ENCODE measurements at places on chromosomes 6 and 20.

DNA sequence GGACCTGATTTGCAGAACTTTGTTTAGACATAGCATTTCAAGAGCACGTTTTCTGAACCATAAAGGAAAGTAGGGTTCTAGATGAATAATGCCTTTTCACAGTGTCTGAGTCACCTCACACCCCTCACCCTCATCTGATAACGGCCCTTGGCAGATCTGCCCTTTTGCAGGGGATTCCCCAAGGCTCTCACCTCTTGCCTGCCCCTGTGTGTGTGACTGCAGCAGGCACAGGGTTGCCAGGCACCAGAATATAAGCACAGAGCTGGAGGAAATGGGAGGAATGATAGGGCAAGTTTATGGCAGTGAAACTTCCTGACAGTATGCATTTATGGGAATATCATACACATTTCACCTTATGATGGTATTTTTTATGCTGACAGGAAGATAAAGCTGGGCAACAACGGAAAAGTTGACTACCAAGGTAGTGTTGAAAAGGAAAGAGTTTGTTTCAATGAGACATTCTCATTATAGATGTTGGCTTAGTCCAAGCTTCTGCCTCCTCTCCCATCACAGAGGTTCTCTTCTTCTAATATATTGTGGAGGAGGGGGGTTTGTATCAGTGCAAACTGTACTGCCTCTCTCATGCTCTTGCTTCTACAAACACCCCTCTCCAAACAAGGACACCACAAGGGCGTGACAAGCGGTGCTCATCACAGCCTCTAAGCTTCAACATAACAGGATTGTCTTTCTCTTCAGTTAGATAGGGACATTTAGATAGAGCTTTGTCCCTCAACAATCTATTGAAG is 101.5 kb upstream of the BACH2 start:
- peak; percentile 92 for DNase-seq

- no peak for DNase-seq
These were observed 58.2 kb downstream of the SMOC2 start for GRCh38 chr6:168499045-168499650.

- DNase-seq = no peak
These were observed 86.1 kb upstream of the TCF21 start for GRCh38 chr6:133802861-133803260.

- DNase-seq = no peak
These were observed 35.9 kb upstream of the MYLIP start for GRCh38 chr6:16092990-16093389.

DNA sequence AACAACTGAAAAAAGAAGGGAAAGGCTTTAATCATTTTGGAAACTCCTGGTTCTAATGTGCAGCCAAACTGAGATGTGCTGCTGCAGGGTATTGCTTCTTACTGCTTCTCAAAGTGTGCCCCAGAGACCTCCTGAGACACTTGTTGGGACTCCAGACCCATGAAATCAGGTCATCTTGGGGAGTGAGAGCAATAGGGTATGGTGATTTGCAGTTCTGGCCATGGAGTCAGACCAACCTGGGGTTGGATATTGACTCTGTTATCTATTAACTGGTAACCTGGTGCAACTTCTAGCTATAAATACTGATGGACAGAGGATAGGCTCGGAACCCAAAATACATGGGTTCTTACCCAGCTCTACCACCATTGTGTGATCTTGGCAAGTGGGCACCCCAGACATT is 3.8 kb downstream of the TSPO2 start:
- no peak for DNase-seq

GRCh38 chr6:53960311-53960710 is 150.9 kb upstream of the MLIP start:
- no peak for DNase-seq

- no peak for DNase-seq
These were observed 1166.0 kb upstream of the GJE1 start for GRCh38 chr6:140966676-140967075.

- DNase-seq = no peak
These were observed 20.5 kb upstream of the PI3 start for GRCh38 chr20:45154183-45154582.

DNA sequence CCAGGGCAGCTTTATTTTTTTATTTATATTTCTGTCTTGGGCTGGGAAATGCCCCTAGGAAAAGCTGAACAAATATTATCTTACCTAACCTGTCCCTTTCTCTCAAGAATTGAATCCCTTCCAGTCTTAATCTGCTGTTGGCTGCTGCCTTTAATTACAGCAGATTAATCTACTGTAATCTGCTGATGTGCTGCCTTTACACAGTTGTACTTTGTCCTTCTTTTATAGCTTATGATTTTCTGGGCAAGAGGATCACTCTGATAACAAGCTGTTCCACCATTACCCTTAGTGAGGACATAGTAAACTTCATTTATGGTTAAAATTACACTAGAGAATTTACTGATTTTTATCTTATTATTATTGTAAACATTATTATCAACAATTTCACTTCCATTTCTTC is 234.5 kb upstream of the MAN1A1 start:
- no peak for DNase-seq

DNA sequence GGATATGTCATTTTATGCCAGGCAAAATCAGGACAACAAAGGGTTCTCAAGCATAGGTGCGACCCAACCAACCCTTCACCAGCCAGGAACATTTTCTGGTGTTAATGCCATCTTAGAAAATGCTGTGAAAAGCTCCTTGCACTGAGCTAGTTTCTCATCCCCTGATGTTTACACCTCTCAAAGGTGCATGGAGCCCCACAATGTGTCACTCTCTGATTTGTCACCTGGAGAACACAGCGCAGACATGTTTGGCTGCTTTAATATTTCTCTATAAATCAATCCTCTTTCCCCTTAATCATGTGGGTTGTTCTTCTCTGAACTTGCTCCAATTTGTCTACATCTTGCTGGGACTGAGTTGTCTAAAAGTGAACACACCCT is 244.3 kb downstream of the TSHZ2 start:
- no peak for DNase-seq

- no peak for DNase-seq
These were observed 35.9 kb downstream of the MOXD1 start for GRCh38 chr6:132365281-132365907.

DNA sequence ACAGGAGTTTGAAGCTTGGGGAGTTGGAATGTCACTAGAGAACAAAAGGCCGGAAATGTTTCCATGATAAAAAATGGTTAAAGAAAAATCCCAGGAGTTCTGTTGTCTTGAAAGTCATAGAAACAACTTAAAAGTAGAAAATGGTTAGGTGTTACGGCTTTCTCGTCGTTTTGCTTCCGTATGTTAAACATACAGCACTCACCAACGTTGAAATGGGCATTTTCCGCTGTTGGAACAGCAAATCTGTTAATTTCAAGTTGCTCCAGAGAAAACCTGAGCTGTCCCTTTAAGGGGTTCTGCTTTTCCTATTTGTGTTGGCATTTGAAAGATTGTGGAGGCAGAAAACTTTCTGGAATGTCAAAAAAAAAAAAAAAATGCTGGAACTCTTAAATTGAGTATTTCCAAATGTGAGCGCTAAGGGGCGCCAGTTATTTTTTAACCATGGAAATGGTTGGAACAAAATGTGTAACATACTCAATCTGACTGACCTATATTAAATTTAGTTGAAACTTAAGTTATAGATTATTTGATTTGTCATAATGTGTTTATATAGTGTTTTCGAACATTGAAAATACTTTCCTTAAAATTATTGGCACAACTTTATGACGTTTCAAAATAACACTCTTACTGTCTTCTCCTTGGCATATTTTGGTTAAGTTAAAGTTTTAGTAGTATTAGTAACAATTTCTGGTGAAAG is 2.2 kb downstream of the QKI start:
- DNase-seq = peak; percentile 45

DNA sequence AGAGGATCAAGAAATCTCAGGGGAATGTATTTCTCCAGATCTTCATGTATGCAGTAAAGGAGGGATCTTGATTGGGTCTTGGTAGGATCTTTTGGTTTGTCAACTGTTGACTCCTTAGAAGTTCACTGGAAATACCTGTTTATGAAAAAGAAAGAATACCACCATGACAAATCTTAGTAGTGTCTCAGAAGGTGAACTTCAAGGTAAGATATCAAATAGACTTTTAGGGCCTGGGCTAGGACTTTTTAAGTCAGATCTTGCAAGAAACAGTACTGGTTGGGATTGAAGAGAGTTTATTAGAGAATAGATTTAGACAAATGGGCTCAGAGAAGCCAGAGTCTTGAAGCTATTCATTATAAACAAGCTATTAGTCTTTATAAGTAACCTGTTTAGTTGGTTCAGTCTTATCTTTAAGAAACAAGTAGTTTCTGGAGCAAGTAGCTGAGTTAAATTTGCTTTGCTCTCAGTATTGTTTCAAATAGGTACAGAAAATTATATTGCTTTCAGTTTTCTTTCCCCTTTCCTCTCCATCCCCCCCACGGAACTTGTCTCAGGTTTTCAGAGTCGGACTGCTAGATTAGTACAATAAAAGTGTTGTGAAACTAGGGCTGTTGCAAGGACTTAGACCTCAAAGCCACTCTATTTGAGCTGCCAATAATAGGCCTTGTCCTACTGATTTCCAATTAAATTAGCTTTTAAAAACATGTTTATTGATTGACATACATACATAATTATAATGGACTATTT is 529.1 kb upstream of the CITED2 start:
- DNase-seq = no peak

- no peak for DNase-seq
These were observed 55.9 kb downstream of the NINL start for GRCh38 chr20:25529295-25529951.

- no peak for DNase-seq
These were observed 18.5 kb upstream of the C6orf141 start for GRCh38 chr6:49531774-49532569.

- peak; percentile 39 for DNase-seq
These were observed 28.3 kb downstream of the PPP1R16B start for GRCh38 chr20:38833857-38834164.

GRCh38 chr6:129141499-129141898 is 258.6 kb downstream of the LAMA2 start:
- DNase-seq = no peak

- DNase-seq = no peak
These were observed 347.5 kb downstream of the CDH4 start for GRCh38 chr20:61599541-61599992.

- DNase-seq = no peak
These were observed 50.8 kb upstream of the BEND6 start for GRCh38 chr6:56904068-56904467.

GRCh38 chr20:18225632-18226031 is 62.7 kb upstream of the ZNF133 start:
- DNase-seq = no peak

GRCh38 chr6:134921721-134922261 is 28.1 kb downstream of the ALDH8A1 start:
- DNase-seq = no peak

DNA sequence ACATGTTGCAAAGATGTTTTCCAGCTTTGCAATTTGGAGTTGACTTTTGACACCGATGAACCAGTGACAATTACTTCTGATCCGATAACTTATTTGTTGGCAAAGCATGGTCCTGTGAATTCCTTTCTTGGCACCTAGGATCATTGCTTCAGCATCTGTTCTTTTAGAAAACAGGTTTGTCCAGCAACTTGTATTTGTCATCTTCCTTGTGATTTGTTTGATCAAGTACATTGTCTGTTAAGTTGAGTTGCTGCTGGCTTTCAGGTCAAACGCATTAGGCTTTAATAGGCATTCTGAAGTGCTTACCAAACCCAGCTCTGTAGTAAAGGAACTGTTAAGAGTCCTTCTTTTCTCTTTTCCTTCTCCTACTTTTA is 192.4 kb upstream of the ZNF217 start:
- DNase-seq = no peak

DNA sequence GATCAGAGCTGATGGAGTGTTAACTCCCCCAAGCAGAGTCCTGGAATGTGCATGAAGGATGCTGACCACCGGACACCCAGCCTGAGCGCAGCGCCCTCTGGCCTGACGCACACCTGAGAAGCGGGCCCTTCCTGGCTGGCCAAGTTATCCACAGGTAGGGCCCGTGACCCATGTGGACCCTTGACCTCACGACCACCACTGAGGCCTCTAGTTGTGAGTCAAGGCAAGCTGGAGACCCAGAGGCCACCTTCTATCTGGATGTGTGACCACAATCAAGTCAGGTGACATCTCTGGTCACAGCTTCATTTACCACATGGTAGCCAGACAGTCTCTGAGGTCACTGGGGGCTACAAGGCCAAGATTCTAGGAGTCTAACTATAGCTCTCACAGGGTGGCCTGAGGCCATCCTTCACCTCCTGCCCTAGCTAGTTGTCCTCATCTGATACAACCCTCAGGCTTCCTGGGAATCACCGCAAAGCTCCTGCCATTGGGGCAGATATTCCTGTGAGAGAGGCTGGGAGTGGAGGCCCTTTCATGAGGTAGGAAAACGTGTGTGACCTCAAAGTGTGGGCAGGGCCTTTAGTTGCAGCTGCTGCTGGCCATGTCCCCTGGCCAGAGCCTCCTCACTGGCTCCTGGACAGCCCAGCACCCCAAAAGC is 53.1 kb downstream of the DSTN start:
- DNase-seq = no peak

DNA sequence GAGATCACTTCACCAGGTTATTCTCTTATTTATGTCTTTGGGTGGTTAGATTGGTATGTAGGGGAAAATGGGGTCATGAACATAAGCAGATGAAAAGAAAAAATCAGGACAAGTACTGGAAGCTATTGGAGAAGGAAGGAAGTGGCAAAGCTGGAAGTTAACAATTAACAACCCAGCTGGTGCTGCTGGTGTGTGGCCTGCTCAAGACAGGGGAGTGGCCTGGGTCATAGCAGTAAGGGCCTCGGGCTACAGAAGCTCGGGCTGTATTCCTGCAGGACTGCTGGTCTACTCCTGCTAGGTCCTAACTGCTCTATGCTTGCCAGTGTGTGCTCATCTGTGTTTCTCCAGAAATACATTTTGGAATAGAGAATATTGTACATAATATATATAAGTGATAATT is 19.6 kb downstream of the MYLIP start:
- DNase-seq = no peak

DNA sequence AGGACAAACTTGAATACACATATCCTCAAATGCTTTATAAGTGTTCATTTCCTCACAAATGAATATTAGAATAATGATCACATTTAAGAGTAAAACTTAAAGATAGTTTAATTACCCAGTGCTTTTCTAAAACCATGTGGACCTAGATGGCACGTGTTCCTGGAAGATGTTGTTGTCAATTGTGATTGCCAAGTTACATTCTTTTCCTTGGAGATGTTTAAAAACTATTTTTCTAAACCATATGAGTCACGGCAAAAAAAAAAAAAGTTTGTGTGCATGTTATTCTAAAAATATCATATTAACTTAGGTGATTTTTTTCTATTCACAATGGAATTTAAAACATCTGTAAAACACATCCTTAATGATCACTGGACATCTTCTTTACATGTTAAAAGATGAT is 51.1 kb downstream of the RCAN2 start:
- no peak for DNase-seq

- no peak for DNase-seq
These were observed 929.9 kb upstream of the EPHA7 start for GRCh38 chr6:94349227-94349626.

- DNase-seq = peak; percentile 25
These were observed 86.9 kb downstream of the RAMACL start for GRCh38 chr6:166499350-166500163.
